Gastroesophageal sphincter (tissue), 4 donors: ENCODE measurements at places on chromosomes 12 and 14. TPM values are rescaled to one million over a fixed set of nuclear protein-coding genes. Genes with fewer than 3 reads are reported as not detected.
A peak's percentile ranks its signal among the peaks of the same experiment; 100 is the strongest.

Gene PRKD1
- total RNA-seq = 11.9 TPM

- ATAC-seq = no peak
Measured at GRCh38 chr12:8449355-8449859, 6.4 kb upstream of the CLEC6A start.

DNA sequence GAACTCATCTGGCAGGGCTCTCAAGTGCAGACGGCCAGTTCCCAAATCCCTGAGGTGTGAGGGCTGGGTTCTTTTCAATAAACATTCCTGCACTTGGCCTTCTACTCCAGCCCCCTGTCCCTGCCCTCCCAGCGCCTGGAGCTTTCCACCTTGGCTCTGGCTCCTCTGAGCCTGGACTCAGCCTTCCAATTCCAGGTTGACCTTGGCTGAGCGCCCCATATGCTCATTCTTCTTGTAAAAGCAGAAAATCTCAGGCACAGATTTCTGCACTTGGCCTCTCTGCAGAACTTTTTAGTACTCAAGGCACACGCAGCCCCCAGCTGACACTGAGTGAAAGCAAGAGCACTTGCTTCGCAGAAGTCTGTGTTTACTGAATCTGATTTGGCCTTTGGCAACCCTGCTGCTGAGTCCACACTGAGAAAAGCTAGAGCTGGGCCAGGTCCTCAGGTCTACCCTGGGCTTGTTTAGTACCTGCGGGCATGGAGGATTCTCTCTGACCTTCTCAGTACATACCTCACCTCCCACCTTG, 222.7 kb downstream of the MSRB3 start:
- ATAC-seq = no peak

DNA sequence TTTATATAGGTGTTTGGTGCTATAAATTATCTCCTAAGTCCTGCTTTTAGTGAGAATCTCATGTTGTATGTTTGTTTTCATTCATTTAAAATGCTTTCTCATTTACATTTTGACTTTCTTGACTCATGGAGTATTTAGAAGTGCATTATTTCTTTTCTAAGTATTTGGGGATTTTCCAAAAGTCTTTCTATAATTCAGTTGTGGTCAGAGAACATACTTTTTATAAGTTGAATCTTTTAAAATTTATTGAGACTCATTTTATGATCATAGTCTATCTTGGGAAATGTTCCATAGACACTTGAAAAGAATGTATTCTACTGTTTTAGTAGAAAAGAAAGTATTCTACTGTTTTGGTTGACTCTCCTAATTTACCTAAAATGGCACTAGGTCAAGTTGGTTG, 168.2 kb downstream of the AKAP6 start:
- ATAC-seq = no peak

- ATAC-seq = no peak
Measured at GRCh38 chr14:75223664-75224154, 47.3 kb upstream of the TMED10 start.

- ATAC-seq = peak; percentile 17
Measured at GRCh38 chr14:67618617-67619063, 1.1 kb upstream of the ARG2 start.
